Endothelial cell of coronary artery (primary cell): ENCODE measurements at places on chromosomes 6 and 20. TPM values are rescaled to one million over a fixed set of nuclear protein-coding genes. Genes with fewer than 3 reads are reported as not detected.

Gene OVOL2
- not detected in 2 replicates for total RNA-seq

Gene TRIM10
- not detected in 2 replicates for total RNA-seq

Gene TRIM40
- not detected in 2 replicates for total RNA-seq

Gene PRDM13
- total RNA-seq, result not detected in 2 replicates

Gene PI16
- total RNA-seq, result under 0.01 and 3.5 TPM in 2 replicates

Gene ADGRB3
- total RNA-seq, result under 0.01 TPM in 1 of 2 replicates, not detected in the other

Gene ALDH8A1
- total RNA-seq, result 0.18 and 0.38 TPM in 2 replicates

Gene FAM83C
- not detected in 2 replicates for total RNA-seq

Gene PPP1R14C
- total RNA-seq, result 0.47 TPM in 1 of 2 replicates, not detected in the other

Gene HLA-DPB1
- total RNA-seq, result 6.3 and 9.2 TPM in 2 replicates

Gene OOEP
- total RNA-seq, result not detected in 2 replicates

Gene PLN
- total RNA-seq, result not detected in 2 replicates

Gene ATP9A
- total RNA-seq, result 21.2 and 21.8 TPM in 2 replicates

Gene MAP3K4
- 19.4 and 22.6 TPM in 2 replicates for total RNA-seq

Gene RIN2
- 67.8 and 100 TPM in 2 replicates for total RNA-seq

Gene TFAP2D
- total RNA-seq, result not detected in 2 replicates
